ENCODE measurements at places on chromosomes 16 and 17.

GRCh38 chr17:5198472-5198871 lies 6.8 kb upstream of the ZNF594 start:
- DNase-seq, result no peak

- no peak for DNase-seq
These were observed 532 bp downstream of the CNTNAP1 start for GRCh38 chr17:42682722-42683403.

- DNase-seq, result no peak
These were observed 39.7 kb upstream of the NDRG4 start for GRCh38 chr16:58460219-58460610.

DNA sequence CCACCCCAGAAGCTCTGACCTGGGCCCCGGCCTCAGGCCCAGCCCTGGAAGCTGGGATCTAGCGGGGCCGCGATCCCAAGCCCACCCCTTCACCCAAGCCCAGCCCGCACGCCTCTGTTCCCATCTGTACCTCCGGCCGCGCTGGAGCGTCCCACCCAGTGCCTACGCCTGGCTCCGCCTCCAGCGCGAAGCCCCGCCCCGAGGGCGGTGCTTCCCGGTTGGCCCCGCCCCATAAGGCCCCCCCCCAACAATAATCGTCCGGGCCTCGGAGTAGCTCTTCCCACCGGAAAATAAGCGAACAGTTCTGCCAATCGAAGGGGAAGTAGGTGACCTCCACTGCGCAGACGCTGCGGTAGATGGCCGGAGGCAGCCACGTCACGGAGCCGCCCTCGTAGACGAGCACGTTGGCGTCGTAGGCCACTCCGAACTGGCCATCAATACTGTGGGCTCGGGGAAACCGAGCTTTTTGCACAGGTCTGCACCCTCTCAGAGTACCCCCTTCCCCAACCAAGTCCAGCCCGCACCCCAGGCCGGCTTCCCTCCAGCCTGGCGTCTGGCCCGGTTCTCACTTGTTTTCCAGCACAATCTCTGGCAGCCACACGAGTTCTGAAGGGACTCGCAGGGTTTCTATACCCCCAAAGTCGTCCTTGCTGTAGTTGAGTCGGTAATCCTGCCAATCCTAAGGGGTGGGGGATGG lies 1.1 kb downstream of the CHRNE start:
- no peak for DNase-seq

- no peak for DNase-seq
These were observed 1342.5 kb downstream of the TP53TG3F start for GRCh38 chr16:34801875-34802274.

- DNase-seq, result no peak
These were observed 19.6 kb downstream of the PIMREG start for GRCh38 chr17:6463616-6464445.

DNA sequence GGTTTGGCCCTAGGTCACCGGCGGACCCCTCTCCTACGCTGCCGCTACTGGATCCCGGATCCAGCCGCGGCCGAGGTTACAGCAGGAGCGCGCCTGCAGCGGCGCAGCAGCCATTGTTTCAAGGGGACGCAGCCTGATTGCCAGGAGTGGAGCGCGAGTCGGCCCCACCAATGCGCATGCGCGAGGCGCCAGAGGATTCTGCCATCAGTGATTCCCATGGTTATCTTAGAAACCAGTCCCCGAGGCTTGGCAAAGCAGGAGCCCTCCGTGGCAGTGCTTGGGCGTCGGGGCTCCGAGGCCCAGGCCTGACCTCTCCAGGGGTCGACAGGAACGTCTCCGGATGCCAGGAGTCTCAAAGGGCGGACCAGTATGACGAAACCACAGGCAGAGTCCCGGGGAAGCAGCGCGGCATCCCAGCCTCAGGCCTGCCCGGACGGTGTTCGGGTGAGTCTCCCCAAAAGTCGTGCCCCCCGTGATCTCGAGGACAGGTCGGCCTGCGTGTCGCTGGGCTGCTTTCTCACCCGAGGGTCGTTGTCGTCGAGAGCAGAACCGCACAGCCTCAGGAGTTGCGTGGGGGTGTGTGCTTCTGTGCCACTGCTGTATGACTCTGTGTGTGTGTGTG lies 608.5 kb downstream of the KCNJ18 start:
- no peak for DNase-seq

DNA sequence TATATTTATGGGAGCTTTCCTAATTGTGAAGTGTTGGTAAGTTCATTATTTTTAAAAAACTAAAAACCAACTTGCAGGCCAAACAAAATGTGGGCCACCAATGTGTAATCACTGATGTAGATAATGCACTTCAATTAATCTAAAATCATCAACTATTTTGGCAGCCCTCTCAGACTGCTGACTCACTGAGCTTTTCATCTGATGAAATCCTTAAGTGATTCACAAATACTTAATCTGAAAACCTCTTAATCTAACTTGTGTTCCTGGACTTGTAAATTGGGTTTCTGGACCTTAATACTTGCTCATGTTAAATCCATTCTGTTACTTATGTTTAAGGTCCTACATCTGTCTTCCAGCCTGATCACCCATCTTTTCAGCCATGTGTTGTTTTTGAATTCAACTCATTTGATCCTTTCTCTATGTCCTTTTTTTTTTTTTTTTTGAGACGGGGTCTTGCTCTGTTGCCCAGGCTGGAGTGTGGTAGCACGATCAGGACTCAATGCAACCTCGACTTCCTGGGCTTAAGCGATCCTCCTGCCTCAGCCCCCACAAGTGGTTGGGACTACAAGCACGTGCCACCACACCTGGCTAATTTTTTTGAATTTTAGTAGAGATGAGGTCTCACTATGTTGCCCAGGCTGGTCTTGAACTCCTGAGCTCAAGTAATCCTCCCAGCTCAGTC lies 39.0 kb downstream of the PRKCB start:
- DNase-seq, result no peak

- no peak for DNase-seq
These were observed 65.1 kb upstream of the TNRC6C start for GRCh38 chr17:77893144-77894044.

GRCh38 chr17:12627177-12627629 lies 38.5 kb upstream of the MYOCD start:
- DNase-seq, result no peak

DNA sequence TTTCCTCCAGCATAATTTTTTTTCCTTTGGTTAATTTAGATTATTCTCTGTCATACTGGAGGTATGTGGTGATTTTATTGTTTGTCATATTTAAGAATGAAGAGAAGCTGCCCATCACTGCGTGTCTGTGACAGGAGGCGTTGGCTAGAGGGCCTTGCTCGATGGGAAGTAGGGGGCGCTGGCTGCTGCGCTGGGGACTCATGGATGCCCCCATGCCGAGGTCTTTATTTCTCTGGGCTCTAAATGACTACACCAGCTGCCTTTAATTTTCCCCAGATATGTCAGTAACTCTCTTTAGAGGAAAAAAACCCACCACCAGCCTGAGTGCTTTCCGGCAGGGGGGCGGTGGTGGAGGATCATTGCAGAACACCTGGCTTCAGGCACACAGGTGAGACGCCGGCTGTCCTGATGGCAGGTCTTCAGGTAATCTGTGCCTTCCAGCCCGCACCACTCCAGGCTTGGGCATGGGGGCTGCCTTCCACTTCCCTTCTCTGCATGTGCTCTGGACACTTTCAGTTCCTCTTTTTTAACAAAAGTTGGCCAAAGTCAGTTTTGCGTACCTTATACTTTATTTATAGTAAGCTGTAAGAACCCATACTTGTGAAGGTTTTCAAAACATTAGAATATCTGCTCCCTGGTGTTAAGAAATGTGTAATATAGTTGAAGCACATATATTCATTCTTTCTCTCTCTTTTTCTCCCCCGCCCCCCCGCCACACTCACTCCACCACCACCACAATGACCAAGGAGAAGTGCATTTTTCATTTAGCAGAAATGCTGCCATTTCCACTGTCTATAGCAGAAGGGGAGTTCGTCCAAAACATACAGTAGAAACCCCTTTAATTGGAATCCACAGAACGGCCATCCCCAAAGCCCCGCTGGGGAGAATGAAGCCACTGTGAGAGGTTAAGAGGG lies 192.7 kb downstream of the RPTOR start:
- DNase-seq, result no peak

GRCh38 chr16:79811541-79811940 lies 211.0 kb upstream of the MAF start:
- no peak for DNase-seq

- no peak for DNase-seq
These were observed 135.6 kb downstream of the BANP start for GRCh38 chr16:88086571-88087516.

GRCh38 chr16:56318827-56319140 lies 106.6 kb downstream of the AMFR start:
- DNase-seq, result no peak

- DNase-seq, result no peak
These were observed 199.5 kb downstream of the WWOX start for GRCh38 chr16:78298986-78299385.

DNA sequence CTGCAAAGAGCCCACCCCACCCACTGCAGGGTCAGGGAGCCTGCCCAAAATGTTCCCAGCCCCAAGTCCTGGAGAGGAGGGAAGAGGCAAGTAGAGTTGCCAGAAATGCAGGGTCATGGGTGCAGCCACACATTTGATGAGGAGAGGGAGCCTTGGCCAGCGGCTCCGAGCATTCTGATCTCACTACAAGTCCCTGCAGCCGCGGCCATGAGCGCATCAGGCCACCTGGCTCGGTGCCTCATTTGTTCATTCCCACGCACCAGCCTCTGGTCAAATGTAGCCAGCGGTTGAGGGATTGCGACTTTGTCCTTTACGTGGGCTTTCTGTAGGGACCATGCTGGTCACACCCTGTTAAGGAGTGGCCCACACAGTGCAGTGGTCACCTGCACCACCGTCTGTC lies 48.7 kb downstream of the PGS1 start:
- no peak for DNase-seq
